ENCODE measurements at places on chromosomes 3 and 15.
A peak's percentile ranks its signal among the peaks of the same experiment; 100 is the strongest.

GRCh38 chr3:161081633-161082032 is 23.5 kb downstream of the B3GALNT1 start:
- DNase-seq: no peak

DNA sequence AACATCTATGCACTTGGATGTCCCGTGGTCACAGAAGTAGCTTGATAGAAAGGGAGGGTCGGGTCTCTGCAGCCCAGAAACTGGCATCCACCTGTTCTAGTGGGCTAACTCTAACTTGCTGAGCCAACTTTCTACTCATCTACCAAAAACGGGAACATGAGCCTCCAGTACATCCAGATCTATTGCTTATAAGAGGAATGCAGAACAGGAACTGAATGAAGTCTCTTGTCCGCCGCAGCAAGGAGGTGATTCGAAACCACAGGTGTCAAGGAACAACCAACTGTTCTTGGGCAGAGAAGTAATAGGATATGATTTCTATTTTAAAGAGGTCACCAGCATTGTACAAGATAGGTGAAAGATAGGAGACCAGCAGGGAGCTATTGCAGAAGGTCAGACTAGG is 17.9 kb downstream of the TERC start:
- DNase-seq: no peak

GRCh38 chr3:155423526-155424322 is 130.2 kb upstream of the STRIT1 start:
- no peak for DNase-seq

DNA sequence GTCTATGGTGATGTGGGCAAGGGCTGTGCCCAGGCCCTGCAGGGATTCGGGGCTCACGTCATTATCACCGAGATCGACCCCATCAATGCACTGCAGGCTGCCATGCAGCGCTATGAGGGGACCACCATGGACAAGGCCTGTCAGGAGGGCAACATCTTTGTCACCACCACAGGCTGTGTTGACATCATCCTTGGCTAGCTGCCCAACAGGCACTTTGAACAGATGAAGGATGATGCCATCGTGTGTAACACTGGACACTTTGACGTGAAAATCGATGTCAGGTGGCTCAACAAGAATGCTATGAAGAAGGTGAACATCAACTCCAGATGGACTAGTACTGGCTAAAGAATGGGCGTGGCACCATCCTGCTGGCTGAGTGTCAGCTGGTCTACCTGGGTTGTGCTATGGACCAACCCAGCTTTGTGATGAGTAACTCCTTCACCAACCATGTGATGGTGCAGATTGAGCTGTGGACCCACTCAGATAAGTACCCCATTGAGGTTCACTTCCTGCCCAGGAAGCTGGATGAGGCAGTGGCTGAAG is 6.1 kb upstream of the USP8 start:
- DNase-seq: peak; percentile 70

DNA sequence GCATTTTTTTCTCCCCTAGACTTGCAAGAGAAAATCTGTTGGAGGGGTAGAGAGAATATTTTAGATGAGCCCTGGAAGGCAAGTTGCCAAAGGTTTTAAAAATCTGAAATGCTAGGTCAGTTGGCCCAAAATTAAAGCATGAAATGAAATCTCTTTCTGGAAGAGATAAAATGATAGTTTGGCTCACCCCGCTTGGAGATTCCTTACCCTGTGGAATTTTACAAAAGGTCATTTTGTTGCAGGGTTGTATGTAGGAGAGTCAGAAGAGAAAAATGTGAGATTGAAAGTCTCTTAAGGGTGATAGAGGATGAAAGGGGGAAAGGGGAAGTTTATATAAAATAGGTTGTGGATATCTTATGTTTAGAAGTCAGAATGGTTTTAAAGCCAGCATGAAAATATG is 277.8 kb downstream of the CD47 start:
- no peak for DNase-seq

- DNase-seq: no peak
Observed at GRCh38 chr15:68623301-68623892, 44.6 kb downstream of the CORO2B start.

GRCh38 chr3:2652386-2652785 is 457.8 kb downstream of the IL5RA start:
- DNase-seq: no peak

DNA sequence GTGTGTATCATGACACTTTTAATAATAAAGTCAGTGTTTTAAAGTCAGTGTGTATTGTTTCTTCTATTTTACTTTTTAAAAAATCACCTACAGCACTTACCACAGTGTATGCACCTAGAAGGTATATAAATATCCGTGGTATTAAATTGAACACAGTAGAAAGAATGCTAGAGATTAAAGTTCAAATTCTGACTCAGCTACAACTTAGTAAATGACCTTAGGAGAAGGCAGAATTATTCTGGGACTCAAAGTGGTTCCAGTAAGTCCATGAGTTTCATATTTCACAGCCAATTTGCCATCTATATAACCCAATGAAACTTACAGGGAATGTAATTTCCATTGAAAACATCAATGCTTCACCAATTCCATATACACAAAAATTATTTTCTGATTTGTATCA is 52.7 kb upstream of the MAP4 start:
- no peak for DNase-seq

DNA sequence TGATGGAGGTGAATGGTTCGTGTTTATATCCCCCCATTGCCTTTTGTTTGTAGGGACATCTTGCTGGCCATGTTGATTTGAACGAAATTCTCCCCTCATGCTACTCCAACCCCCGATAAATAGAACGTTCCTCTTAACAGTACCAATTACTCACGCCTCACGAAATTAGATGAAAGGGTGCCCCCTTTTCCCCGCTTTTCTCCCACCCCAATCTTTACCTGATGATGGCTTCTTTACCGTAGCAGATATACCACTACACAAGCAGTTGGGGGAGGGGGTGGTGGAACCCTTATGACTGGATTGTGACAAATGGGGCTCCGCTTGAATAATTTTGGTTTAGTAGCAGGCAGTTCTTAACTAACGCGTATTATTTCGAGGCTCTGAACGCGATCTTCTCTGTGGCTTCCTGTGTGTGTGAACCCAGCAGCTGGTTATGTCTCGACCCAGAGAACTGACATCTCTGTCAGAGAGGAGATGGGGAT is 1.1 kb downstream of the PIAS1 start:
- peak; percentile 42 for DNase-seq

- DNase-seq: peak; percentile 7
Observed at GRCh38 chr3:145411605-145412004, 749.4 kb downstream of the PLOD2 start.

GRCh38 chr3:141840737-141841544 is 35.5 kb upstream of the ATP1B3 start:
- no peak for DNase-seq

GRCh38 chr15:74431645-74432044 is 2.1 kb downstream of the SEMA7A start:
- DNase-seq: no peak

DNA sequence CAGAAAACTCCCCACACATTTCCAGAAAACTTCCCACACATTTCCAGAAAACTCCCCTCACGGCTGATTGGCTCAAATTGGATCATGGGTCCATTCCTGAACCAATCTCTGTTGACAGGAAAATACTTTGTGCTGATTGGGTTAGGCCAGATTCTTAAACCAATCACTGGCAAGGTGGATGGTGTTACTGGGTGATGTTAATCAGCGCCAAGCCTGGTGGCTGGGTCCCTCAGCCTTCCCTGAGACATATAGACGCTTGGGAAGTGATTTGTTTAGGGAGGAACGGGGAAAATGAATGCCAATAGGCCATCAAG is 199.4 kb upstream of the UBE2E2 start:
- no peak for DNase-seq

DNA sequence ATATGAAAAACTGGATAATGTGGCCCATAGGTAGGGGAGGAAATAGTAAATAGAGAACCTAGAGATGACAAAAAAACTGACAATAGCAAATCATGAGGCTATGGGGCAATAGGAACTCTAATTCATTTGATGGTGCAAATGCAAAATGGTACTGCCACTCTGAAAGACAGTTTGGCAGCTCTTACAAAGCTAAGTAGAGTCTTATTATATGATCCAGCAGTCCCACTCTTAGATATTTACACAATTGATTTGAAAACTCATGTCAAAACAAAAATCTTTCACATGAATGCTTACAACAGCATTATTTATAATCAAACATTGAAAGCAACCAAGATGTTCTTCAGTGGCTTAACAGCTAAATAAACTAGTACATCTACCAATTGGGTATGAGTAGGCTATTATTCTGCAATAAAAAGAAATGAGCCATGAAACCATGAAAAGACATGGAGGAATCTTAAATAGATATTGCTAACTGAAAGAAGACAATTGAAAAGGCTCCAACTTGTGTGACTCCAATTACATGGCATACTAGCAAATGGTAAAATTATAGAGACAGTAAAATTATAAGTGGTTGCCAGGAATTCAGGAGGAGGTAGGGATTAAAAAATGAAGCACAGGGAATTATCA is 321.8 kb upstream of the STAC start:
- DNase-seq: no peak

GRCh38 chr3:195703776-195704175 is 17.0 kb upstream of the MUC20 start:
- DNase-seq: no peak

GRCh38 chr15:49769225-49769624 is 148.4 kb downstream of the DTWD1 start:
- no peak for DNase-seq

DNA sequence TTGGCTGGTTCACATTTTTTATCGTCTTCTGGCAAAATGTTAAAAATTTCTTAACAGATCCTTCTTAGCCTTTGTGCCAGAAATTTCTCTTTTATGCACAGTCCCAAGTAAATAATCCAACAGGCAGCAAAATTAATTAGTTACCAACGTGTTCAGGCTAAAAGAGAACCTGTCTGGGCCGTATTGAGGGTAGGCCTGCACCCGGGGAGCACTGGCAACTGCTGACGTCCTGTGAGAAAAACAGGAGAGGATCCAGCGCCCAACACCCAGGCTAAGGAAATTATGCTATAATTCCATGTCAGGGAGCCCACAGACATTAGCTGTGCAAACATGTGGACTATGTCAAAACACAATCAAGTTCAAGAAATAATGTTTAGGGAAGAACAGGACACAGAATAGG is 30.7 kb upstream of the CSTA start:
- no peak for DNase-seq

DNA sequence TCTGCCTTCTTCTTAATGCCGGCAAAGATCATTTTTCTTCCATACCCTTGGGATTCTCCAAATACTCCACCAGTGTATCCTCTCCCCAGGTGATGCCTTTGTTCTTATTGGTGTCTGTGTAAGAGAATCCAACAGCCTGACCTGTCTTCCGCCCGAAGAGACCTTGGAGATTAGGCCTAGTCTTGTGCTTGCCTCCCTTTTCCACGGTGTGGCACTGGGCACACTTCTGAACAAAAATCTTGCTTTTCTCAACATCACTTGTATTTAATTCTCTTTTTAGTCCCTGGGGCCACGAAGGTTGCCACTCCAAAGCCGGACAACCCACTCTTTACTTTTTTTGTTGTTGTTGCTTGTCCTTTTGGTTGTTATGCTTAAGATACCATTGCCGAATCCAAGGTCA is 14.0 kb upstream of the EMC3 start:
- no peak for DNase-seq

- DNase-seq: no peak
Observed at GRCh38 chr15:50943638-50944037, 35.2 kb downstream of the AP4E1 start.

- DNase-seq: no peak
Observed at GRCh38 chr3:191262650-191263049, 63.6 kb downstream of the OSTN start.

DNA sequence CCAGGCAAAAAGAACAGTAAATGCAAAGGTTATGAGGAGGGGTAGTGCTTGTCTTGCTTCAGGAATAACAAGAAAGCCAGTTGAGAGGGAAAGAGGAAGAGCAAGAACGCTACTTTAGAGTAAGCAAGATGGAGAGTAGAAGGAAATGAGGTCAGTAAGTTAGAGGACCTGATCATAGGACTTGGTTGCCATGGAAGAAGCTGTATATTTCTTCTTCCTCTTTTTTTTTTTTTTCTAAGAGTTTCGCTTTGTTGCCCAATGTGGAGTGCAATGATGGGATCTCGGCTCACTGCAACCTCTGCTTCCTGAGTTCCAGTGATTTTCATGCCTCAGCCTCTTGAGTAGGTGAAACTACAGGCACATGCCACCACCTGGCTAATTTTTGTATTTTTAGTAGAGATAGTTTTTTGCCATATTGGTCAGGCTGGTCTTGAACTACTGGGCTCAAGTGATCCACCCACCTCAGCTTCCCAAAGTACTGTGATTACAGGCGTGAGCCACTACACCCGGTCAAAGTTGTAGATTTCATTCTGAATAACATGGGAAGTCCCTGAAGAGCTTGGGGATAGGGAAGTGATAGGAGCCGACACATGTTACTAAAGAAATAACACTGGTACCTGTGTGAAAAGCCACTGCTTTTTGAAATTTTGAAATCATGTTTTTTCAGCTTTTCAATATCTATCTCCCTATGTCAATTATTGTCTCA is 527.9 kb upstream of the NAALADL2 start:
- no peak for DNase-seq

GRCh38 chr3:127730666-127731295 is 58.0 kb downstream of the ABTB1 start:
- peak; percentile 7 for DNase-seq

GRCh38 chr15:64856429-64857145 is 14.9 kb downstream of the PLEKHO2 start:
- DNase-seq: peak; percentile 14

DNA sequence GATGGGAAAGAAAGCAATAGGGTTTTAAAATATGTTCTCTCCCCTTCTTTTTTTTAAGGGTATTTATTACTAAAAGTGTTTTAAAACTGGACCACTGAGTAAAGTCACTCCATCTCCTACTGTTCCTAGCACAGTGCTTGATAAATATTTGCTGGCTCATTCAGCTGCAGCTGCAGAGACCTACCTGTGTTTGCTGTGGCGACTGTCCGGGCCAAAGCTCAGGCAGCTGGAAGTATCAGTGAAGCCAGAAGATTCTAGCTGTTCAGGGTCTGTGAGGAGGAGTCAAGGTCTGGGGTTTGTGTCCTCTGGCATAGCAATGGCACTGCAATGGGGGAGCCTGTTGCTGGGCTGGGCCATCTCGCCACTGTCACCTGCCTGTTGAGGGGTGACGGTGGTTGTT is 109.9 kb downstream of the RPLP1 start:
- DNase-seq: peak; percentile 89

DNA sequence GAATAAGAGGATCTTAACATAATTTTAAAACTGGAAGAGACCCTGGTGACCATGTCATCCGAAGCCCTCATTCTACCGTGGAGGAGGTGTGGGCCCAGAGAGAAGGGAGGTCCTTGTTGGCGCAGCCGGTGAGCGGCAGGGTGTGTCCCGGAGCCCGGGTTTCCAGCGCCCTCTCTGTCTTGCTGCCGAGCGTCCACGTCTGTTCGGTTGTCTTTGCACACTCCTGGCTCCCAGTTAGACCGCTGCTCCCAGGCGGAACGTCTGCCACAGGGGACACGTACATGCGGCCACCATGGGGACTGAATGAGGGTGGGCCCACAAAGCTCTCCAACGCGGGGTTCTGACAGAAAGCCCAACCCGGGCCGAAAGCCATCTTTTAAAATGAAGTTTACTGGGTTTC is 6.6 kb upstream of the MUC4 start:
- no peak for DNase-seq
